CD4-positive, CD25-positive, alpha-beta regulatory T cell (primary cell): ENCODE measurements at places on chromosomes 1 and 21. TPM values are rescaled to one million over a fixed set of nuclear protein-coding genes. Genes with fewer than 3 reads are reported as not detected.

Gene OR2M4
- polyA plus RNA-seq, result not detected

Gene EMC1
- polyA plus RNA-seq, result 23.5 TPM

Gene RHD
- 0.10 TPM for polyA plus RNA-seq

Gene SEC22B
- polyA plus RNA-seq, result 17.4 TPM

Gene PLA2G2D
- not detected for polyA plus RNA-seq

Gene TRIM17
- not detected for polyA plus RNA-seq

Gene MPL
- polyA plus RNA-seq, result not detected

Gene DIO1
- not detected for polyA plus RNA-seq

Gene RIPPLY3
- not detected for polyA plus RNA-seq
